ENCODE measurements at places on chromosomes 7 and 10.
A peak's percentile ranks its signal among the peaks of the same experiment; 100 is the strongest.

DNA sequence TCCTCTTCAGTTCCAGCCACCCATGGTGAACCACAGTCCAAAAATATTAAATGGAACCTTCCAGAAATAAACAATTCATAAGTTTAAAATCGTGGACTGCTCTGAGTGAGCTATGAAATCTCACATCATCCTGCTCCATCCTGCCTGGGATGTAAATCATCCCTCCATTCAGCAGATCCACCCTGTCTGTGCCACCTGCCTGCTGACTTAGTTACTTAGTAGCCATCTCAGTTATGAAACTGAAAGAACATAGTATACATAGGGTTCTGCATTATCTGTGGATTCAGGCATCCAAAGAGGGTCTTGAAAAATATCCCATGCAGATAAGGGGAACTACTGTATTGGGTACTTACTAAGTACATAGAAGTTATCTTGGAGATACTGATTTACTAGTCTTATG, 89.0 kb downstream of the ST8SIA6 start:
- no peak for DNase-seq

DNA sequence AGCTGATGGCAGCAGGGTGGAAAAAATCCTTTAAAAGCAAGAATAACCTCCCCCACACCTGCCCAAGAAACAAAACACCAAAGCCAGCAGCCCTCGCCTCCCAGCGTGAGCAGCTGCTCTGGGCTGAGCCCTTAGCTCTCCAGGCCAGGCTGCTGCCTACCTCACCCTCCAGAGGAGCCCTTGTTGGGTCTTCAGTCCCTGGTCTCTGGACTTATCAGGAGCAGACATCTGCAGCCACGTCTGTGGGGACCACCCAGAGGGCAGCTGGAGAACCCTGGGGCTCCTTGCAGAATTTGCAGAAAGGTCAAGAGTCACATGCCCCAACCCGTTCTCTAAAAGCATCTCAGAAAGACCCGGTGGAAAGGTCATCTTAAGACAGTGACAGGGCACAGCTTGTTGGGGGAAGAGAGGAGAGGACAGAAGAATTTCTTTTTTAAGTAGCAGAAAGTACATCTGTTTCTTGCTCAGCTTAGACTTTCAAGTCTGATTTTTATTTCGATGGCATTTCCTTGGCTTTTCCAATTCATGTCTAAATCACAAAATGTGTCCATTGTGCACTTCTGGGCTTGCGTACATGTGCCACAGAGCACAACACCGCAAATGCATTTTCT, 425.7 kb upstream of the NFE2L3 start:
- no peak for DNase-seq

- no peak for DNase-seq
Observed at GRCh38 chr10:62618576-62619412, 185.7 kb upstream of the ADO start.

- DNase-seq: peak; percentile 1
Observed at GRCh38 chr10:92880233-92880861, 32.0 kb downstream of the EXOC6 start.

DNA sequence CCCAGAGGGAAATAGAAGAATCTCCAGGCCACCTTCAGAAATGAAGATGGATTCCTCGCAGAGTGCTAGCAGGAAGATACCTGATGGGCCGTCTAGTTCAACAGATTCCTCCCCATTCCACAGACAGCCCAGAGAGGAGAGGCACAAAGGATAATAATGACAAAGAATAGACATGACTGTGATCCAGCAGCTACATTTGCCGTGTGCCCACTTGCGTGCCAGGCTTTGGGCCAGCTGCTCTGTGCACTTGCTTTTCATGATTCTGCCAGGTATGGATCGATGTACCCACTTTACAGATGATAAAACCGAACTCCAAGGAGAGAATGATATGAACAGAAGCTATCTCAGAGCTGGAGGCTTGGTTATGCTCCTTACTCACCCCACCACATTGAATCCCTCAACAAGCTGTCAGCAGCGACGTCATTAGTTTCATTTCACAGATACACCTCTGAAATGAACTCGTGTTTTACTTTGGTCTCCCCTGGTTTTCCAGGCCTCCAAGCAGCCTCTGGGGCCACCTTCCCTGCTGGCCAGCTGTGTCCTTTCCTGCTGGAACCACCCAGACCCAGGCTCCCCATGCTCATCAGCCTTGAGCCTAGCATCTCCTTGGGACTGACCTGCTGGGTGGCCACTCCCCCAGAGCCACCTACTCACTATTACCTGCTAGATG, 11.9 kb upstream of the WDFY4 start:
- no peak for DNase-seq

GRCh38 chr10:3595736-3596135, 189.3 kb downstream of the KLF6 start:
- no peak for DNase-seq

- no peak for DNase-seq
Observed at GRCh38 chr10:29378106-29378505, 89.2 kb downstream of the LYZL1 start.

DNA sequence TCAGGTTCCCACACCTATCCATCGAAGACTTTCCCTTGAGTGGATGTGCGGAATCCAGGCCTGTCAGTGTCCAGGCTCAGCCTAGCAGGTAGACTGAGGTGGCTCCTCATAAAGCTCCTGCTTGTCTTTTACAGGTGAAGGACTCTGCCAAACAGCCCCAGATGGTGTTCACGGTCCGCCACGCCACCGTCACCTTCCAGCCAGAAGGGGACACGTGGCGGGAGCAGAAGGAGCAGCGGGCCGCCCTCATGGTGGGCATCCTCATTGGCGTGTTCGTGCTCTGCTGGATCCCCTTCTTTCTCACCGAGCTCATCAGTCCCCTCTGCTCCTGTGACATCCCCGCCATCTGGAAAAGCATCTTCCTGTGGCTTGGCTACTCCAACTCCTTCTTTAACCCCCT, 13.9 kb downstream of the HTR5A start:
- DNase-seq: no peak

DNA sequence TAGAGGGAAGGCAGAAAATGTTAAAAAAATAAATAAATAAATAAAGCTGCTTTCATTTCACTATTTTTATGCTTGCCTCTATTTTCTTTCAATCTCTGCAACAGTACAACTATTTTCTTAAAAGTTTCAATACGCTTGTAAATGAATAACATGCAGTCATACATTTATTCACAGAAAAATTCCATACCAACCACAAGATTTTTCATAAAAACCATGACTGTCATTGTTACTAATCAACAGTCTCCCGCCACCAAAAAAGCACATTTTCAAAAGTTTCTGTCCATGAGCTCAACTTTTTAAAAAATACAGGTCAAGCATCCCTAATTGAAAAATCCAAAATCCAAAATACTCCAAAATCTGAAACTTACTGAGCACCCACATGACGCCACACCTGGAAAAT, 5.3 kb downstream of the PARD3 start:
- DNase-seq: no peak

DNA sequence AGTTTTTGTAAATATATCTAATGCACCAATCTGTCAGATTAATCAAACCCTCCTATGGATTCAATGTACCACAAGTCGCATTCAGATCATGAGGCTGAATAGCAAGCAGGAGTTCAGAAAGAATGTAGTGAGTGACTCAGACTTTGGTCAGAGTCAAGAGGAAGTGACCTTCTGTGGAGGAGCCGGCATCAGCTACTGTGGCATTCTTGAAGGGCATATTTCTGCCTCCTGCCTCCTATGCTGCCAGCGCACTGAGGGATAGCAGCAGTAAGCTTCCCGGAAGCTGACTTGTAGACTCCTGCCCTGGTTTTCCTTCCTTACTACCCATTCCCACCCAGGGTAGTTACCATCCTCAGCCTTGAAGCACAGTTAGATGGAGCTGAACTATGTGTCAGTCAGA, 867.5 kb downstream of the NRG3 start:
- no peak for DNase-seq

- DNase-seq: no peak
Observed at GRCh38 chr7:18831419-18831818, 286.0 kb downstream of the TWIST1 start.

GRCh38 chr10:79092292-79092896, 23.6 kb downstream of the ZMIZ1 start:
- DNase-seq: no peak

DNA sequence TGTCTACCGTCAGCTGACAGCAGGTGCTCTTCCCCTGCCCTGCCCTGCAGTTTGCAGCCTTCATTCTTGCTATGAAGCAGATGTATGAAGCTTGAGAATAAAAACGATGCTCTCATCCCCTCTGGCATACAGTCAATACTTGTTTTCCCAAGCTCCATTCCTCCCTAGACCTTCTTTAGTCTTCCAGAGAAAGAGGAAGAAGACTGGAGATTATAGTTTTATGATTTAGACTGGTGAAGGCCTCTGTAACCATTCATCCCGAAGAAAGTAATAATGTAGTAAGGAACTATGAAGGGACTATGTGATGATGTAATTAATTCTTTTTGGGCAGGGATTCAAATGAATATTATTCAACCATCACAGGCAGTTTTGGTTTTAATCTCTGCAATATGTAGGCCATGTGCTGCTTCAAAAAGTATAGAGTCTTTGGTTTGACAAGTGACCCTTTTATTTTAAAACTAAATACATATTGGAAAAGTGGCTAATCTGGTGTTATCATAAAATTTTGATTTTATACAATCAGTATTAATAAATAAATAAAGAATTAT, 242.4 kb upstream of the KIAA1217 start:
- DNase-seq: no peak

DNA sequence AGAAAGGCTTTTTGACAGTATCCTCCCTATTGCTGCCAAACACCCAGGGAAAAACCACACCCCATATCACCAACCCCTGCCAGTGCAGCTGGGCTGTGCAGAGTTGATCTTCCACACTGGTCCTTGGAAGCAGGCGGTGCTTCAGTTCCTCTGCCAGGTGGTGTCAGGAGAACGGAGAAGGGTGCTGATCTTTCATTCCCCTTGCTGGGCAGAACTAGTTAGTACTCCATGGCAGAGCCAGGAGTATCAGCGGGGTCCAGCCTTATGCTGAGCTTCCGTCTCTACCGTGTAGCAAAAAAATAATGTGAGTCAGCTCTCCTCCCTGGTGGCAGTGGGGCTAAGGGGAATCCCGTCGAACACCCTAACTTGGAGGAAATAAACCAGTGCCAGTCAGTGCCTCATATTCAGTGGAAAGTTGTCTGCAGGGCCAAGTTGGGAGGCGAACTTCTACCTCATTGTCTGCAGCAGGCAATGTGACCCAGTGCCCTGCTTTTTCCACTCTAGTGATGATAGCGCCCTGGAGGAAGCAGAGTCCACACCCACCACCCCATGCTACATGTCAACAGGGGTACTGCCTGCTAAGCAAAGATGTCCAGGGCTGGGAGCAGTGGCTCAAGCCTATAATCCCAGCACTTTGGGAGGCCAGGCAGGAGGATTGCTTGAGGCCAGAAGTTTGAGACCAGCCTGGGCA, 175.4 kb downstream of the AUTS2 start:
- no peak for DNase-seq

DNA sequence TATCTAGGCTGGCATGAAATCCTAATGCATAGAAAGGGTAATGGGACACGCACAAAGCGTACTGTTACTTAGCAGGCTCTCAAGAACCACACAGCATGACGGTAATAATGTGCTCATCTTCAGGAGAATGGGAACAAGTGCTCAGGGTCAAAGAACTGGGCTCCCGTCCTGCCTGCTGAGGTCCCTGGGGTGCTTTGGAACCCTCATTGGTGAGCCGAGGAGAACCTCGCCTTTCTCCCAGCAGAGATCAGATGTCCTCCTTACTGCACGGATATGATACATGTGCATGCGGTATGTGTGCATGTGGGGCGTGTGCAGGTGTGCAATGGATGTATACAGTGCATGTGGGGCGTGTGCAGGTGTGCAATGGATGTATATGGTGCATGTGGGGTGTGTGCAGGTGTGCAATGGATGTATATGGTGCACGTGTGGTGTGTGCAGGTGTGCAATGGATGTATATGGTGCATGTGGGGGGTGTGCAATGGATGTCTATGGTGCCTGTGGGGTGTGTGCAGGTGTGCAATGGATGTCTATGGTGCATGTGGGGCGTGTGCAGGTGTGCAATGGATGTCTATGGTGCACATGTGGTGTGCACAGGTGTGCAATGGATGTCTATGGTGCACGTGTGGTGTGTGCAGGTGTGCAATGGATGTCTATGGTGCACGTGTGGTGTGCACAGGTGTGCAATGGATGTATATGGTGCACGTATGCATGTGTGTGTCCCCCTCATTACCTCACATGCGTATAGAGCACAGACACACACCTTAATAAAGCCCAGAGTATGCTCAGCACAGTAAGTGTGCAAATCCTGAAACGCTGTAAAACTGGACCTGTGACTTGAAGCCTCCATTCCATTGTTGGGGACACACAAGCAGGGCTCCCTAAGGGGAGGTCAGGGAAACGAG, 336.3 kb downstream of the PTPRN2 start:
- DNase-seq: no peak

- DNase-seq: no peak
Observed at GRCh38 chr10:62188021-62188616, 80.5 kb downstream of the RTKN2 start.

- DNase-seq: no peak
Observed at GRCh38 chr10:50381642-50382041, 130.3 kb upstream of the ASAH2 start.

GRCh38 chr7:130853503-130854279, 119.7 kb upstream of the KLF14 start:
- no peak for DNase-seq

GRCh38 chr10:118773041-118773440, 18.3 kb upstream of the CACUL1 start:
- DNase-seq: no peak

GRCh38 chr7:2154121-2154520, 78.6 kb downstream of the MAD1L1 start:
- no peak for DNase-seq
